Progenitor cell of endocrine pancreas (in vitro differentiated cells): ENCODE measurements at places on chromosomes 7 and 10. TPM values are rescaled to one million over a fixed set of nuclear protein-coding genes. Genes with fewer than 3 reads are reported as not detected.

DNA sequence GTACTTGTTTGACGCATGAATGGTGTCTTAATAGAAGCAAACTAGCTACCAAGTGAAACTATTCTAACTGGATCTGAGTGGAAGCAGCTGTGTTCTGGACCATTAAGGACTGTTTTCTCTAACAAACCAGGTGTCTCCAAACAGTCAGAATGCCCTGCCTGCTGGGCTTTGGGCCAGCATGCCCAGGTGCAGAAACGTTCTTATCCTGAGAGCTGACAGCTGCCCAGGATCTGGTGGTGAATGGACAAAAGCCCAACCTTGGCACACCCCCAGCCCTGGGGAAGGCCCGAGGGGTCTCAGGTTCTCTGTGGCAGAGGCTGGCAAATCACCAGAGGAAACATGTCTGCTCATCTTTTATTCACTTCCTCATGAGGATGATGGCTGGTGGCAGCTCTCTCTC lies 48.2 kb upstream of the LAMB4 start:
- DNase-seq = no peak

DNA sequence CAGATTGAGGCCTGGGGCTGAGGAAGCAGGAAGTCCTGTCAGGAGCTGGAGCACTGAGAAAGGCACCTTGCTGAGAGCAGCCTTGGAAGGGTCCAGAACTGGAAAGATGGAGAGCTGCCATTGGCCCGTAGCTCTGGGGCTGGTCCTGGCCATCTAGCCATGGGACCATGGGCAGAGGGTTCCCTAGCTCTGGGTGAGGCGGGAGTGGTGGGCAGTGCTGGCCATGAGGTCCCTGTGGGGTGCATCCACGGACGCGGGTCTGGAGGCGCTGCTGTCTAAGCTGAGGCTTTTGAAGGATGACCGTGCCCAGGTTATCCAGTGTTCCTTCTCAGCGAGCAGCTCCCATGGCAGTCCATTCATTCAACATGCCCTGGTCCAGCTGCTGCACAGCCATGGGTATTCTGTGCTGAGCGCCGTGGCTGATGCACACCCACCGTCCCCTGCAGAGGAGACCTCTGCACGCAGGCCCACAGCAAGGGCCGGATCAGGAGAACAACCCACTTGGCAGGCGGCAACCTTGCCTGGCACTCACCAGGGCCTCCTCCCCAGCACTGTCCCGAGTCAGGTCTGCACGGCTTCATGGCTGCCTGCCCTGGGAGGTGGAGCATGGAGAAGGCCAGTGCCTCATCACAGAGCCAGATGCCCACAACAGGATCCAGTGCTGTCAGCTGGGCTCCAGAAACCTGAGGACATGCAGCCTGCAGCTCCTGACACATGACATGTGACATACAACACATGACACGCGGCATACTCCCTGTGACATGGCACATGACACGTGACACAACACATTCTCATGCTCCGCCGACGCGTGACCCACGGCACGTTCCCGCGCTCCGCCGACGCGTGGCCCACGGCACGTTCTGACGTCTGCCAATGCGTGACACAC lies 121.9 kb downstream of the INPP5A start:
- DNase-seq = no peak

GRCh38 chr7:2248984-2249694 lies 7.1 kb downstream of the NUDT1 start:
- no peak for DNase-seq

SKAP2 gene
- 42.8 and 46.4 TPM in 2 replicates for total RNA-seq

STOX1 gene
- total RNA-seq = 7.8 and 8.0 TPM in 2 replicates

HOXA1 gene
- total RNA-seq = 27.4 and 31.2 TPM in 2 replicates

CRHR2 gene
- not detected in 2 replicates for total RNA-seq

NCF1 gene
- total RNA-seq = 0.58 TPM in 1 of 2 replicates, not detected in the other

- DNase-seq = no peak
These were observed 1.5 kb upstream of the CFAP46 start for GRCh38 chr10:132943791-132944404.
